Left lung (tissue), 14 donors: ENCODE measurements at places on chromosomes 1 and 21. TPM values are rescaled to one million over a fixed set of nuclear protein-coding genes. Genes with fewer than 3 reads are reported as not detected.

The KRTAP12-2 gene
- not detected for polyA plus RNA-seq

The MPZ gene
- polyA plus RNA-seq, result 2.5 TPM

DNA sequence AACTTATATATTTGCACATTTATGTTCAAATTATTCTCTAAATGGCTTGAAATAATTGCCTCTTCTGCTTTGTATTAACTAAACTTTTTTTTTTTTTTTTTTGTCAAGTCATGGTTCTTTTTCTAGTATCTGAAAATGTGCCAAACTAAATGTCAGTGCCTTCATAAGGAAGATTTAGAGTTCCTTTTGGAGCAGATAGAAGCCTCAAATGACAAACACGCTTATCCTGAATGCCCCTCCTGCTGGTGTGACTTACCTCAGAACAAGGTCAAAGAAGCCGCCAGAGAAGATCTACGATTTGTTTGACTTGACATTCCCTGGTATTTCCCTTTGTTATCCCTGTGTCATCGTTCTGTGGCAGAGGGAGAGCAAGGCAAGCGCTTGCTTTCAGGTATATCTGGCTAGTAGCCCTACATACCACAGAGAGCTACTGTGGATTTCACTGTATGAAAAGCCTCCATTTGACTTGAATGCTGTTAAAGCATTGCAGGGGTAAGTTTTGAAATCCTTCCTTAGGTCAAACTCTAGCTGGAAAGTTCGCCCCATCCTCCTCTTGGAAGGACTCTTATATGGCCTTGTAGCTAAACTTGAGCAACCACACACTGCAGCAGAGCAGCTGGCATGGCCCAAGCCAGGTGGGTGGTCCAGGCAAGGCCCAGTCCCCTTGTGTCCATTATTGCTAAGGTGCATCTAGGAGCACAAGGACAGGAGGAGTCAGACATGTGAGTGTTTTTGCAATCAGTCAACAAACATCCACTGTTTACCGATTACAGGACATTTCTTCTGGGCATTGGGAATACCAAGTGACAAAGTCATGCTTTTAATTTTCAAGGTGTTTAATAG, 285.4 kb upstream of the USP25 start:
- DNase-seq, result no peak

DNA sequence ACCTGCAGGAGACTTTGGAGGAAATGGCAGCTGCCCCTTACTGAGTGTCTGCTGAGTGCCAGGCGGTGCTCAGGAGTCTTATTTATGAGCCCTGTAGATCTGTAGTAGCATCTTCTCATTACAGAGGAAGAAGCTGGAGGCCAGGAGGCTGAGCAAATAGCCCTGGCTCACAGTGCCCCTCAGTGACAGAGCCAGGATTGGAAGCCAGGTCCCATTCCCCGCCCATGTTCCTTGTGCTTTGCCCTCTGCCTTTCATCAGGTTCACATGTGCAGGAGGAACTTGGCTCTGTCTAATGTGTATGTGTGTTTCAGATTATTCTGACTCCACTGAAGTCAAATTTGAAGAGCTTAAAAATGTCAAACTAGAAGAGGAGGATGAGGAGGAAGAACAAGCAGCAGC, 21.2 kb downstream of the KDM4A start:
- no peak for DNase-seq

DNA sequence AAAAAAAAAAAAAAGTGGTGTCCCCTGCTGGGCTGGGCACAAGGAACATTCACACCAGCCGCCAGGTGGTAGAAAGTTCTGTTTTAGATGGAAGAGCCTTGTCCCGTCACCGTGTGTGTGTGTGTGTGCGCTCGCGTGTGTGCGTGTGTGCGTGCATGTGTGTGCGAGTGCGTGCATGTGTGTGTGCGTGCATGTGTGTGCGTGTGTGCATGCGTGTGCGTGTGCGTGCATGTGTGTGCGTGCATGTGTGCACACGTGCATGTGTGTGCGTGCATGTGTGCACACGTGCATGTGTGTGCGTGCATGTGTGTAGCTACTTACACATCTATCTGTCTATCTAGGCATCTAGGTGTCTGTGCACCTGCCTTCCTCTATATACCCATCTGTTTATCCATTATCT, 491.7 kb downstream of the NPHP4 start:
- DNase-seq, result no peak

DNA sequence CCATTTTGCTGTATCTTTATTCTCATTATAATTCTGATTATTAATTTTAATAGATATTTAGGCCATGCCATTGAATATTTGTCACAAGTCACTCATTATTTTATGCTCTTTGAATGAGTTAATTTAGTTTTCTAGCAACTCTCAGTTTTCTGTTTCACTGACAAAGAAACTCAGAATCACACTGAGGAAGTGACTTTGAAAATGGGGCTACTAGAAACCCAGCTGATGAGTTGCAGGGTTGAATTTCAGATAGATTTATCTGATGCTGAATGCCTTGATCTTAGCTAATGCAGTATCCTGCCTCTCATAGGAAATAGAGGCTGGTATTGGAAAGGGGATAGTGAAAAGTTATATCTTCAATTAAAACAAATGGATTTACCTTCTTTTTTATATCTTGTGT, 67.4 kb upstream of the PLA2G4A start:
- no peak for DNase-seq

GRCh38 chr1:216183007-216183406, 240.2 kb downstream of the USH2A start:
- no peak for DNase-seq

DNA sequence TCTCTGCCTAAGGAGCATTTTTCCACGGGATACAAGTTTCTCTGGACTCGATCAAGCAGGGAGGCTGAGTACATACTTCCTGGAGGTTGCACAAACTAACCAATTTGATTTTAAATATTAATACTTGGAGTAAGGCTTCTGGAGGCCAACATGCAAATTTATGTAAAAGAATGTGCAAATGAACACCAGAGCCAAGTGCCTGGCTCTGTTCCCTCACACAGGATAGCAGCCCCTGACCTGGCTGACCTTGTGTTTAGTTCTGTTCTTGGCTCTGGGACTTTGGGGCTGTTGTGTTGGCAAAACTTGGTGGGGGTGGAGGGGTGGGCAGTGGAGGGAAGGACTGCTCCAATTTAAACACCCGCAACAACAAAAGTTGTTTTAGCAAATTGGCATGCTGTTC, 34.2 kb downstream of the CNIH3 start:
- no peak for DNase-seq
